ENCODE measurements at places on chromosomes 5 and 9.

DNA sequence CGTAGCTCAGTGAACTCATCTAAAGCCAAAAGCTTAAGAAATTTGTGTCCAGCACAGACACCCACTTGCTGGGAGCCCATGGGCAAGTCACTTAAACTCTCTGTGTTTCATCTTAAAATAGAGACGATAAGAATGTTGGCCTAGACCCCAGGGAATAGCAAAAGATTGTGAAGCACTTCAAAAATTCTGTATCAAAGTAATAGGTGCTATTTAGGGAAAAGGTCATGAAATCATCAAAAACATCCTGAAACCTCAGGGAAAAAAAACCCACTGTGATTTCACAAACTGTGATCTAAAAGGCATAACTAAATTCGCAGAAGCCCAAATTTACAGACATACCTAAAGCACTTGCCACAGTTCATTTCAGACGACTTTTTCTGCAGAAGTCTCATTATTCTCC is 278.3 kb downstream of the NR2F1-AS1 start:
- no peak for DNase-seq

DNA sequence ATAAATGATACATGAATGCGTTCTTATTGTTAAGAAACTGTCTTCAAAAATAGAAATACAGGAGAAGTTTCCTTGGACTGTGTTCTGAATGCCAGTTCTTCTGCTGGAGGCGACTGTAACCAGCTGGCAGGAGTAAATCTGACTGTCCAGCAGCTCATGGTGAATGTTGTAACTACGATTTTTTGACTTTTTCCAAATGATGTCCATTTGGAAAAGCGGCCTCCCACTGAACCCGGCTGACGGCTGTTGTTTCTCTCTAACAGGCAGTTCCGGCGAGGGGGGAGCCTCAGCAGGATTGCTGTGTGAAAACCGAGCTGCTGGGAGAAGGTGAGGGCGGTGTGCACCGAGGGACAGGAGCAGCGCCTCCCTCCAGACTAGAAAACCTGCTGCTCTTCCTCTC is 91.9 kb downstream of the EHMT1 start:
- DNase-seq, result no peak

- DNase-seq, result no peak
Measured at GRCh38 chr5:2536632-2537377, 214.7 kb downstream of the IRX2 start.

GRCh38 chr9:95455714-95456113 is 61.1 kb downstream of the PTCH1 start:
- no peak for DNase-seq

GRCh38 chr5:14458414-14458813 is 123.2 kb upstream of the OTULINL start:
- no peak for DNase-seq

DNA sequence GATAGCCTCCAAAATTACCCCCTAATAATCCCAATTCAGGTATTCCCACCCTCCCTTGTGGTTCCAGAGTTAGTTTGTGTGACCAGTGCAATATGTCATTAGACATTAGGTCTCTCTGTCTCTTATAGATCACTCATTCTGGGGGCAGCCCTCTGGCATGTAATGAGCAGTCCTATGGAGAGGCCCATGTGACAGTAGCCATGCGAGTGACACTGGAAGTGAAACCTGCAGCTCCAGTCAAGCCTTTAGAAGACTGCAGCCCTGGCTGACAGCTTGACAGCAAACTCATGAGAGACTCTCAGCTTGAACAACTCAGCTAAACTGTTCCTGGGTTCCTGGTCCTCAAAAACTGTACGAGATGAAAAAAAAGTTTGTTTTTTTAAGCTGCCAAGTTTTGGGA is 54.0 kb upstream of the HSPB3 start:
- DNase-seq, result no peak

GRCh38 chr5:9340085-9340484 is 205.8 kb downstream of the SEMA5A start:
- no peak for DNase-seq

DNA sequence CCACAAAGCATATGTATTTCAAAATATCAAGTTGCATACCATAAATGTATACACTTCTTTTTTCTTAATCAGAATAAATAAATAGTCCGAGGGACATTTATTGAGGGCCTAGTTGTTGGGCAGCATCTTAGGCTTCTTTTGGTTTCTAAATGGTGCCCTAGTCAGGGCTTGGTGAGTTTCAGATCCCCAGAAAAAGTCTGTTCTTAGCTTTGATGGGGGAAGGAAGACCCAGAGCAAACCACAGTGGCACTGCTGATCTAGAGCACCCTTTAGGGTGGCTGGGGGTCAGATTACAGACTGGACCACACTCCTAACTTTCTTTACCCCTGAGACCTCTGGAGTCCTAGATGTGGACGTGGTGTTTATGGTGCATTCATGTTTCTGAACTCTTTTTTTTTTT is 97.8 kb downstream of the C9orf152 start:
- no peak for DNase-seq

DNA sequence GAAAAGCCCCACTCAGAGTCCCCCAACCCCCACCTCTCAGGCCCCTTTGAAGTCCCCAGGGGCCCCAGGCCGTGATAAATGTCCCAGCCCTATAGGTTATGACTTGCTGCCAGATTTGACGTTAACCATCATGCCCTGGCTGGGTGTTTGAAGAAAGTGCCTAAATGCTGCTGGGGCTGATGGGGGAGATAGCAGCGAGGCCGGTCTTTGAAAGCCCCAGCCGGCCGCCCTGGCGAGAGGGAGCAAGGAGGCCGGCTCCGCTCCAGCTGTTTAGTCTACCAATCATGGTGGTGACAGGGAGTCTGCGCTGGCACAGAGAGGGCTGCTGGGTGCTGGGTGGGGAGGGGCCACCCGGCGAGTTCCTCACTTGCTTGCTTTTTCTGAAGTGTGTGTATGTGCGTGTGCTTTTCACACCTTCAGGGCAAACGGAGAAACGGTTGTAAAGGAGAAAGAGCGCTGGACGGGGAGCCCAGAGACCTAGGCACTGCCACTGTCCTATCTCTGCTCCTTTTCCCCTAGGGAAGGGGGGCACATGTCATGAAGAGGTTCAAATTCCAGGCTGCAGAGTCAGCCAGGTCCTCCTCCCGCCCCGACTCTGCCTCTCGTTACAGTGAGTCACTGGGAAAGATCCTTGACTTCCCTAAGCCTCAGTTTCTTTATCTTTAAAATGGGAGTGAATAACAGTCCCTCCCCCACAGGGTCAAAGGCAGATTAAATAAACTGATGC is 126.1 kb upstream of the HAND1 start:
- DNase-seq, result no peak

DNA sequence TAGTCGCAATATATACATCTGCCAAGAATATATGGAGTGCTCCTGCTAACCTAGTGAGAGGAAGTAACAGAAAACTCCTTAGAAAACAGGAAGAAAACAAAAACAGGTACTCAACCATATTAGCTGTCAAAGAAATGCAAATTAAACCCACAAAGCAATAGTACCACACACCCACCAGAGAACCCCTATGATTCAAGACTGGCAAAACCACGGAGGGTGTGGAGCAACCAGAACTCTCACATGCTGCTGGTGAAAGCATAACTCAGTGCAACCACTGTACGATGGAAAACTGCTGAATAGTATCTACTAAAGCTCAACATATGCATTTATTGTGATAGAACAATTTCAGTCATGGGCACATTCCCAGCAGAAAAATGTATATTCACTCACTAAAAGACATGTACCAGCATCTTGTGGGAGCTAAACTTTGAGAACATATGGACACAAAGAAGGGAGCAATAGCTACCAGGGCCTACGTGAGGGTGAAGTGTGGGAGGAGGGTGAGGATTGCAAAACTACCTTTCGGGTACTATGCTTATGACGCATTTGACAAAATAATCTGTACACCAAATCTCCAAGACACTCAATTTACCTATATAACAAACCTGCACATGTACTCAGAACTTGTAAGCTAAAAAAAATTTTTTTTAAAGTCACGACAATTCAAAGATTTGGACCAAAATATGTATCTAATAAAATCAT is 34.0 kb downstream of the PTPN3 start:
- no peak for DNase-seq

DNA sequence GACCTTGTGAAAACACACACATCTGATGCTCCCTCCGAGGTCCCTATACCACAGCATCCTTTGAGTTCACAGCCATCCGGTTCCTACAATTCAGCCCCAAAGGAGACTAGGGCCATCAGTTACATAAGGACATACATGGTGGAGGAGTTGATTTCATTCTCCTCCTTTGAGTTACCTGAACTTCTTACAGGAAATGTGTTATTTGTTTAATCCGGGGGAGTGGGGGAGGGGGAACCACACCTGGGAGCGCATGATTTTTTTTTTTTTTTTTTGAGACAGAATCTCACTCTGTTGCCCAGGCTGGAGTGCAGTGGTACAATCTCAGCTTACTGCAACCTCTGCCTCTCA is 30.7 kb downstream of the SEMA4D start:
- DNase-seq, result no peak

DNA sequence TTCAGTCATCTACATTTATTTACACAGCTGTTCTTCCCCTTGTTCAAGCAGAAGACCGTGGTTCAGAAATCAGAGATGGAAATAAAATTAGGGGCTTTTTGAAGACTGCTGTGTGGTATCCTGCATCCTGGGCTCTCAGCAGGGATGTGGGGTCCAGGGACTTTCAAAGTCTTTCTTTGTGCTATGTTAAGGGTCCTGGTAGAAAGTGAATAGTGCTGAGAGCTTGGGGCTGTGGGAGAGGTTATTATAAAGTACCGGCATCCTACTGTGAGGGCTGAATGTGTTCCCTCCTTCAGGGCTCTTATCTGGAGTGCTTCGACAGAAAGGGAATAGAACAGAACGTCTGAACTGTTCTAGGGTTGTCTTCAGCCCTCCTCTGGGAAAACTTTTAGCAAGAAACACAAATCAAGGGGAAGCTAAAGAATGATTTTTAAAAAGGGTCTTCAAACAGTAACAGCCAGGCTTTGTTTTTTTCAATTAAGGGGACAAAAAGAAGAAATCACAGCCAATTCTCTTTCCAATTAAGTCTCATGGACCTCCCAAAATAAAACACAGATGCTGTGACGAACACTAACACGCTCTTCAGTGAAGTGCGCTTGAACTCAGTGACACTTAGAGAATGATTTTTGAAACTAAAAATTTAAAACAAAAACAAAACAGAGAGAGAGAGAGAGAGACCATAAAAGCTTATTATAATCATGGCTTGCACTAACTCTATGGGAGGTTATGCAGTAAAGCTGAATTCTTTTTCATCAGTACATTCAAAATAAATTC is 15.7 kb upstream of the SLC1A3 start:
- no peak for DNase-seq

DNA sequence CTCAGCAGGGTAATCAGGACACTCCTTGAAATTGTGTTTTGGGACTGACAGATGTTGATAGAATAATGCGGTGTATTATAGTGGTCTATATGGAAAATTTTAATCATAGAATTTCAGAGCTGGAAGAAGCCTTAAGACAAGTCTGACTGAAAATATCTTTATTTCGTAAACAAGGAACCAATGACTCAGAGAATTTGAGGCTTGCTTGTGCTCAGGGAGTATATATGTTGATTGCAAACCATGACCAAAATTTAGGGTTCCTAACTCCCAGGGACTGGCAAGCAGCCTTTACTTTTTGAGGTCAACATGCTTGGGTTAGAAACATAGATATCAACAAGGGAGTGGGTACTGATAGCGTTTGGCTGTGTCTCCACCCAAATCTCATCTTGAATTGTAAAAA is 287.2 kb downstream of the CD180 start:
- no peak for DNase-seq

- DNase-seq, result no peak
Measured at GRCh38 chr9:84436386-84437109, 96.0 kb upstream of the SLC28A3 start.
